NCI-H2107 (cell line): ENCODE measurements at places on chromosomes 13 and 19.

DNA sequence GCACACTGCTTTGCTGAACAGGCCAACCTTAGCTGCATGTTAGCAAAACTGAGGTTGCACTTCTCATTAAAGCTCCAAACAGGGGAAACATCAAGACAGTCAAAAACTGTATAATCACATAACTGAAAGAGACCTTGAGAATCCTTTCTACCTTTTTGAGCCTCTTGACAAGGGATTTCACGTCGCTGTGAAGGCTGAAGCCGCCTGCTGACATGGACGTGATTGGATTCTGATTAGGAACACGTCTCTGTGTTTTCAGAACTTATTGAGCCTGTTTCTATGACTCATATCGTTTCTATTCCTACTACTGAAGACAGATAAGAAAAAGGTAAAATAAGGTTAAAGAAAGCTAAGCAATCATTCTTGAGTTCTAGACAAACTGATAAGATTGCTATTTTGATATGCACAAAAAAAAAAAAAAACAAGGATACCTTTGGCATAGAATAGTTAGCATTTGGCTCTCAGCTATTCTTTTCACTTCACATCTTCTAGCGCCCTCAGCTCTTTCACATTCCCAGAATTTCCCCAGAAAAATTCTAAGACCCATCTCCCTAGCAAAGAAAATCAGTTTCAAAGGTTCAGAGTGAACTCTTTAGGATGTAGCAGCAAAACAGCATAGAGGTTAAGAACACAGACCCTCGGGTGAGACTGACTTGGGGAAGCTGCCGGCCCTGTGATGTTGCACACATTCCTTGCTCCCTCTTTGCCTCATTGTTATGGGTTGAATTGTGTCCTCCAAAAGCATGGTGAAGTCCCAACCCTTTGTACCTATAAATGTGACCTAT, 81.6 kb downstream of the DOCK9 start:
- no peak for DNase-seq

- no peak for DNase-seq
Measured at GRCh38 chr19:46350029-46350757, 3.3 kb downstream of the PPP5C start.

- DNase-seq, result no peak
Measured at GRCh38 chr19:58364146-58364545, 1.6 kb upstream of the ZNF497 start.

DNA sequence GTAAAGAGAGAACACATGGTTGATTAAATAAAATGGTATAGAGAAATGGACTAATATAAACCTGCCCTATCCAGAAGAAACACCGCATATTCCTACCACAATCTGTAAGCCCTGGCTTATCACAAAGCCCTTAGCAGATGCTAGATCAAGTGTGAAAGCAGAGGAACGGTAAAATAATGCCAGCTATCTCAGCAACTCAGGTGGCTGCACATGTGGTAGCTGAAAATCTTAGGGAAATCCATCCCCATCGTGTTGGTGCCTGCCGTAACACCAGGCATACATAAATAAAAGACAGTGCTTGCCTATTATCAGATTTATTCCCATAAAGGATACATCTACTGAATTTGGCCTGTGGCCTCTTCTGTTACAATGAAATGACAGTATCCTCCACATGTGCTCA, 304.1 kb upstream of the MAB21L1 start:
- DNase-seq, result no peak

DNA sequence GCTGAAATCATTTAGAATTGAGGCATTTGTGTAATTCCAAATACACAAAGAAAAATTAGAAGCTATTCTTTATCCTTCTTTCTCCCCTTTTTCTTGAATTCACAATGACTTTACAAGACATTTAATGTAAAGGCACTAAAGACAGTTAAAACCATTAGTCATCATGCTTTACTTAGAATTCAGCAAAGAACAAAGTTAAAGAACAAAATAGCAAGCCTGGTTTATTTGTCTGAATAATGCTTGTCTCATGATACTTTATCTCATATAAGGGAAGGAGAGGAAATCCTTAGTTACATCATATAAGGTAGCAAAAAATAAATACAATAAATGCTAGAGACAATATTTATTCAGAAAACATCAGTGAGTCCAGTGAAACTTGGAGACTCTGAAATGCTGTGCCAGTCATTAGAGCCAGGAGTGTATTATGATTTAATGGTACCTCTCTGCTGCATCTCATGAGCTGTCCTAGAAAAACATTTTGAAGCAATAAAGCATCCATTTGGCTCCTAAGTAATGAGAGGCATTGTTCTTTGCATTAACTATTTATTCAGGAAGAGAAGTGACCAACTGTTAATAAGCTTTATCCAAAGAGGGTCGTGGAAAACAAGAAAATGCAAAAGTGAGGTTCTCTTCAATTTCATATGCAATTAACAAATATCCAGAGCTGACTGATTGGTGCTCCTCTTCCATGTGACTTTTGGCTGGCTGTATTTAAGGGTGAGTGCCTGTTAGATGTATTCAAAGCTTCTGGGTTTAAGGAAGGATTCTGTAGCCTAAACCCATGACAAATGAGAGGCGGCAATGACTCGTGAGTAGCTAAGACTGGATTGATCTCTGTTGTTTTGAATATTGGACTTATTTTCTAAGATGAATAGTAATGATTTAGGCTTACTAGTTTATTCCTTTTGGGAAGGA, 105.0 kb downstream of the DGKH start:
- DNase-seq, result no peak

- no peak for DNase-seq
Measured at GRCh38 chr19:958967-959855, 24.9 kb upstream of the WDR18 start.

DNA sequence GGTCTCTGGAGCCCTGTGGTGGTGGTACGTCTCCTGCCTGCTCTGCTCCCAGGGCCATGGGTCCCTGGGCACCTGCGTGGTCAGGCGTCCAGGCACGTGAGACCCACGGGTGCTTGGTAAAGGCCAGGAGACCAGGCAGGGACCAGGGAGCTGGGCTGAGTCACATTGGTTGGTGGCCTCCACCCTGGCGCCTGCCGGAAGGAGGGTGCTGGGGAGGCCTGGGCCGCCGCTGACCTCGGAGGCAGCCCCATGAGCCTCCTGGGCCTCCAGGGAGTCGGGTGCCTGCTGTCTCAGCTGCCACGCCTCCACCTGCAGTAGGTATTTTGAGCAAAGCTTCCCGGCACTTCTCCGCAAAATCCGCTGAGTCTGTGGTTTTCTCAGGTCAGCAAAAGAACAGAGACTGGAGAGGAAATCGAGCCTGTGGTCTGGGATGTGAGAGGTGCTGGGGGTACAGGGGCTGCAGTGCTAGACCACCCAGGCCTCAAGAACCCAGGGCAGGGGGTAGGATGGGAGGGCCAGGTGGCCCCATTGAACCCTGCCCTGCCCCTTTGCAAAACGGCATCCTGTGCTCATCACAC, 3.6 kb upstream of the PLK5 start:
- DNase-seq, result no peak

- DNase-seq, result no peak
Measured at GRCh38 chr19:39211731-39212374, 7.8 kb upstream of the SYCN start.
